ENCODE measurements at places on chromosomes 1 and 21. TPM values are rescaled to one million over a fixed set of nuclear protein-coding genes. Genes with fewer than 3 reads are reported as not detected.

Gene GABRD
- 0.88 TPM for total RNA-seq

Gene DCDC2B
- not detected for total RNA-seq

- DNase-seq = no peak
Measured at GRCh38 chr1:197892684-197893083, 9.7 kb upstream of the C1orf53 start.

GRCh38 chr1:17081439-17081838, 27.6 kb upstream of the SDHB start:
- no peak for DNase-seq

DNA sequence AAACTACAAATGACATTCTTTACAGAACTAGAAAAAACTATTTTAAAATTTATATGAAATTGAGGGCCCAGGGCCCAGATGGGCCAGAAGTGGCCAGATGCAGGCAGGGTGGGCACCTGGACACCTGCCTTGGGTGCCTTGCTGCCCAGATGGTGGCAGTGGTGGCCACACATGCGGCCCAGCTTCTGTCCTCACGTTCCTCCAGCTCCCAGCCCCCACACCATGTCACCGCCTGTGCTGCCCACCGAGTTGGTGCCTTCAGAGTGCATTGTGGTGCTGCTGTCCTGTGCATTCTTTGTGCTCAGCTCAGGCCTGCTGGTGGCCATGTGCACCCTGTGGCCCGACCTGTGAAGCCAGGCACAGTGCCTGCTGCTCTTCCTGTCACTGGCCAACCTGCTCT, 216.8 kb upstream of the CXADR start:
- DNase-seq = no peak

Data from posterior vena cava (tissue), 2 donors.